RWPE2 (cell line): ENCODE measurements at places on chromosomes 7 and 10.

DNA sequence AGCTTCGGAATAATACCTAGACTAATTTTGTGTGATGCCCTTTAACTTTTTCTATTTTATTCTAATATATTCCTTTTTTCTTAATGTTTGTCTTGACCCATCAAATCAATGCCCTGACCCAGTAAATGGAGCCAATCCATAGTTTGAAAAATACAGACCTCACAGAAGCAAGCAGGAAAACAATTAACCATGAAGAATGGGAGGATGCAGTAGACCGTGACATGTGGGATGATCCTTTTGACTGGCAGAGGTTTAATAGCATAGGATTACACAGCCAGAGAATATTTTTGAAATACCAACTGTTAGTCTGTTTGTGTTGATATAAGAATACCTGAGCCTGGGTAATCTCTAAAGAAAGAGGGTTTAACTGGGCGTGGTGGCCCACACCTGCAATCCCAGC lies 142.6 kb upstream of the NEBL start:
- DNase-seq = no peak

DNA sequence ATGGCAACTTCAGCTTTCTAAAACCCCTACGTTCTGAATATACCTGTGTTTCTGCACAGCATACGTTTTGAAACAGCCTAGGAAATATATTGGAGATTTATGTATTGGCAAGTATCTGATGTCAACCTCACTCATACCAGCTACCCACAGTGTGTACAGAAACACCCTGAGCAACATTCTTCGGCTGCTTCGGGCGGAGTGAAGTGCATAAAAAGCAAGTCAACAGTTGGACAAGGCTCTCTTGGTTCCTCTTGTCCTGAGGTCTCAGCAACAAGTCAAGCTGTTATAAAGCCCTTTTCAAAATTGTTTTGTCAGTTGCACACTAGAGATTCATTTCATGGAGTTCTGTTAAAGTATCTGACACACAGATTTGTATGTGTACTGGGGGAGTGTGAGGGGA lies 40.0 kb upstream of the PAPSS2 start:
- no peak for DNase-seq

- DNase-seq = no peak
These were observed 112.4 kb downstream of the ST7 start for GRCh38 chr7:117065571-117066150.

DNA sequence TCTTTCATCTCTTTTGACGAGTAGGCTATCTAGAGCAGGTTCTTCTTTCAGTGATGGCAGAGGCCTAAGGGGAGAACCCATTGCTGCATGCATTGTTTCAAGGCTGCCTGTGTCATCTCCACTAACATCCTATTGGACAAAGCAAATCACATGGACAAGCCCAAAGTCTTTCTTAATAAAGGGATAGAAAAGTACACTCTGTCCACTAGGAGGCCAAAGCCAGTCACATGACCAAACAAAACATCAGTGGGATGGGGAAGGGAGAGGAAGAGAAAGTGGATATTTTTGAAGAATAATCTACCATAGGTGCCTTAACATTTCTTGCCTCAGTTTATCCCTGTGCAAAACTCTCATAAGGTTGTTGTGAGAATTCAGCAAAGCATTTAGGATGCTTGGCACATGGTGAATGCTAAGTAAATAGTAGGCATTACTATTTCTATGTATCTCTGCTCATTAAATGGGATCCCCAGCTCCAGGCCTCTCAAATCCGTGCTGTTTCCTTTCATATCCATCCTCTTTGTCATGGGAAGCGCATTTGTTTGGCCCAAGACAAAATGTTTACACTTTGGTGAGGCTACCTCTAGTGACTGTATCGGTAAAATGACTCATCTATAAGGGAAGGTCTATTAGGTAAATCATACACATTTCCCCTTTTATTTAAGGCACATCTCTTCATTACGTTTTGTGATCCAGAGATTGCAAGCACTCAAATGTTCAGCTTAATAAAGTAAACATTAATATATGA lies 16.7 kb upstream of the CADPS2 start:
- DNase-seq = no peak

GRCh38 chr10:71754562-71754961 lies 18.8 kb downstream of the VSIR start:
- no peak for DNase-seq

DNA sequence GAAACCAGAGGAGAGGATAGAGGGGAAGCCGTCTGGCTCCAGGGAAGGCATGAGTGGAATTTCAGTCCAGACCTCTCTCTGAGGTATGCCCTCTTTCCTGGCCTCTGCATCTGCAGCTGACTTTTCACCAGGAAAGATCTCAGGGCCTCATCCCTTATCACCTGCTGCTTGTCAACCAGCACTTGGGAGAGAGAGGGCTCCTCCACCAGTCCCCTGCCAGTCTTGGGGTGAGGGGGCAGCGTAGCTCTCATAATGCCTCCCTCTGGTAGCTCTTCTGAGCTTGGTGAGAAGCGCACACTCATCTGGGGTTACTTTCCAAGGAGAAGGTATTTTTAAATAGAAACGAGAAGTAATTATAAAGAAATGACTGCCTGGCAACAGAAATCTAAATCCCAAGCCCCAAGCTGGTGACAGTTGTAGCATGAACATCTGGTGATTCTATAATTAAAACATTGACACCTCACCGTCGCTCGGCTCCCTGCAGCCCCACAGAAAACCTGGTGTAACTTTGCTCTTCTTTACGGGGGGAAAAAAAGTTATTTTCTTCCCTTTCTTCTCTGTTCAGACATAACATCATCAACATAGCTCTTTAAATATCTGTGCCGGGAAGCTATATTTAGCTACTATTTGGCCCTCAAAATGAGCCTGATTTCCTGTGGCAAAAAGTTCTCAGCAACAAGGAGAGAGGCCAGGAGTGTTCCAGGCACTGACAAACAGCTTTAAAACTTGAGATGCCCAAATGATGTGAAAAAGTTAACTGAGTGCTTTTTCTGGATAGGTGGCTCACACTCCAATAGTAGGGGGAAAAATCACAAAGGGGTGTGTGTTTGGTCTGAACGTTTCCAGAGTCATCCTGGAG lies 26.9 kb downstream of the HIP1 start:
- DNase-seq = no peak

DNA sequence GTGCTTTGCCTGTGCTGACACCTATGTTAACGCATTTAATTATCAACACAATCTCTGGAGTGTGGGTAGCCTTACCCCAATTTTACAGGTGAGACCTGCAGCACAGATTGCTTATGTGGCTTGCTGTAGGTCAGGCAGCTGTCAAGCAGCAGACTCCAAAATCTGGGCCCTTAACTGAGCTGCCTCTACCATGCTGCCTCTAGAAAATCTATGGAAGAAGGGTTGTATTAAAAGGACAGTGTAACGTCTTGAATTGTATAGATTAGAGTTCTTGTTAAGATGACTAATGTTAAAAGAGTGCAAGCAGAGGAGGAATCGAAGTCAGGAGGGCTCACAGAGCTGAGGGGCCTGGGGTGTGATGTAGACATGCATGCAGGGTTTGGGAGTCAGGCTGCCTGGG lies 1.2 kb upstream of the PON3 start:
- DNase-seq = no peak

GRCh38 chr7:157279741-157280215 lies 57.0 kb upstream of the DNAJB6 start:
- no peak for DNase-seq

GRCh38 chr7:47568056-47568455 lies 13.9 kb downstream of the TNS3 start:
- no peak for DNase-seq

DNA sequence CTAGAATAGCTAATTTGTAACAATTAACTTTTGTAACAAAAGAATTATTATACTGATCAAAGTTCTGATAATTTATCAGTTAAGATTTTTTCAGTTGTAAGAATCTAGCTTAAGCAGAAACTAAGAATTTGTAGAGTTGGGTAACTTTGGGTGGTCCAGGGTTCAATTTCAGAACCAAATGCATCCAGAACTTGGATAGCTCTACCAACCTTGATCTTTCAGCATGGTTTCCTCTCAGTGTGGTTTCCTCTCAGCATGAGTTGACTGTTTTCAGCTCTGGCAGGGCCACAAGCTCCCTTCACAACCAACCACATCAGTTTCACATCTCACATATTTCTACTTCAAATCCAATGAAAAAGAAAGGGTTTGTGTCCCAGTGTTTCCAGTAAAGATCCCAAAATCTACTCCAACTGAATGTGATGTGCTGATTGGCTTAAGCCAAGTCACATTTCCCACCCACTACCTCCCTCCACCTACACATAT lies 3.3 kb upstream of the FAS start:
- no peak for DNase-seq
